Right forelimb (tissue), 1 donor: ENCODE measurements at places on chromosomes 12 and 14.

DNA sequence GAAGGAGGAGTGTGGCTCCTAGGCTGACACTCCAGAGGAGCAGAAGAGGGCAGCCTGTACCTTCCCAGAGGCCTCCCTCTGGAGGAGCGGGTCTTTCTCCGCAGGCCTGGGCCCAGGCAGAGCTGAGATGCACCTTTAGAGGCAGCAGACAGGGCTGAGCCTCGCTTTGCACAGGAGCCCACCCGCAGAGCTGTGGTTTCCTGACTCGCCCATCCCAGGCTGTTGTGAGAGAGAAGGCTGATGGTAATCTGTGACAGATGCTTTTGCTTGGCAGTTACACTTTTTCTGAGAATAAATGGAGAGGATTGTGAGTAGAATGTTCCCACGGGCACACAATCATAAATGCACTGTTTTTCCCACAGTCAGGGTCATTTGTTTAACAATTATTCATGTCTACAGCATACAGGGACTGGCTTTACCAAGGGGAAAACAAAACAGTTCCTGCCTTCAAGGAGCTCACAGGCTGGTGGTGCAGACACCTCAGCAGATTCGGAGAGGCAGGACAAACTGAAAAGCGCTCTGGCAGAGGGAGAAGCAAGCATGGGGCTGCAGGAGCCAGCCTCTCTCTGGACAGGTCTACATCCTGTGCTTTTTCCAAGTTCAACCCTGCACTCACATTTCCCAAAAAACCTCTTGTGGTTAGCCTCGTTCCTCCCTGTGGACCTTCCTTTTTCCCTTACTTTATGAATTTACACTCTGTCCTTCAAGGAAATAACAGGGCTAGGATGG is 13.9 kb downstream of the EVL start:
- no peak for DNase-seq

DNA sequence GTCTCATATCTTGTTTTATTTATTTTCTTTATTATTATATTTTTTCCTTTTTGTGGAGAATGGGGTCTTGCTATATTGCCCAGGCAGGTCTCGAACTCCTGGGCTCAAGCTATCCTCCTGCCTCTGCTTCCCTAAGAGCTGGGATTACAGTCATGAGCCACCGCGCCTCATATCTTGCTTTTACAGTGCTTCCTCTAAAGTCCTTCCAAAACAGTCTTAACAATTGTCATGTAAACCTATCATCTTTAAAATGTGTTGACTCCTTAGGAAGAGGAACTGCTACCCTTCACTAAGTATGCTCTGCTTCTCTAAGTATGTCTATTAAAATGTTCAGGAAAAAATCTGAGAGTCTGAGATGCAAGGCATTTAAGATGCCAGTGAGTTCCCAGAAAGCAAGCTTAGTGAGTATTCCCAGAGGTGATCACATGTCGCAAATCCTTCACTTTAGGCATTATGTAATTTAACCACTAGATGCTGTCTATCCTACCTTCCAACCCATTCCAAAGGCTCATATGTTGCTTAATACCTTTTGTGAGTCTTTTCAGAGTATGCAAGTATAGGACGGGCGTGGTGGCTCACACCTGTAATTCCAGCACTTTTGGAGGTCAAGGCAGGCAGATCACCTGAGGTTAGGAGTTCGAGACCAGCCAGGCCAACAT is 19.7 kb upstream of the FOXJ2 start:
- no peak for DNase-seq

DNA sequence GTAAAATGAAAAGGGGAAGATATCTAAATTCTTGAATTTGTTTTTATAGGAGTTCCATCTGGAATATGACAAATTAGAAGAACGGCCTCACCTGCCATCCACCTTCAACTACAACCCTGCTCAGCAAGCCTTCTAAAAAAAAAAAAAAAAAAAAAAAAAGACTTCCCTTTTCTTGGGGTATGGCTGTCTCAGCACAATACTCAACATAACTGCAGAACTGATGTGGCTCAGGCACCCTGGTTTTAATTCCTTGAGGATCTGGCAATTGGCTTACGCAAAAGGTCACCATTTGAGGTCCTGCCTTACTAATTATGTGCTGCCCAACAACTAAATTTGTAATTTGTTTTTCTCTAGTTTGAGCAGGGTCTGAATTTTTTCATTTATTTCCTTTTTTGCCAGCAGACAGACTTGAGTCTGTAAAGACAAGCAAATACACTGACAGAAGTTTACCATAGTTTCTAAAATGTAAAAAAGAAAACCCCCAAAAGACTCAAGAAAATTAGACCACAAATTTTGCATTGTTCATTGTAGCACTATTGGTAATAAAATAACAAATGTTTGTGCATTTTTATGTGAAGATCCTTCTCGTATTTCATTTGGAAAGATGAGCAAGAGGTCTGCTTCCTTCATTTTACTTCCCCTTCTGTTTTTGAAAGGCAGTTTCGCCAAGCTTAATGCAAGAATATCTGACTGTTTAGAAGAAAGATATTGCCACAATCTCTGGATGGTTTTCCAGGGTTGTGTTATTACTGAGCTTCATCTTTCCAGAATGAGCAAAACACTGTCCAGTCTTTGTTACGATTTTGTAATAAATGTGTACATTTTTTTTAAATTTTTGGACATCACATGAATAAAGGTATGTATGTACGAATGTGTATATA is 12.1 kb upstream of the KCNMB4 start:
- no peak for DNase-seq

DNA sequence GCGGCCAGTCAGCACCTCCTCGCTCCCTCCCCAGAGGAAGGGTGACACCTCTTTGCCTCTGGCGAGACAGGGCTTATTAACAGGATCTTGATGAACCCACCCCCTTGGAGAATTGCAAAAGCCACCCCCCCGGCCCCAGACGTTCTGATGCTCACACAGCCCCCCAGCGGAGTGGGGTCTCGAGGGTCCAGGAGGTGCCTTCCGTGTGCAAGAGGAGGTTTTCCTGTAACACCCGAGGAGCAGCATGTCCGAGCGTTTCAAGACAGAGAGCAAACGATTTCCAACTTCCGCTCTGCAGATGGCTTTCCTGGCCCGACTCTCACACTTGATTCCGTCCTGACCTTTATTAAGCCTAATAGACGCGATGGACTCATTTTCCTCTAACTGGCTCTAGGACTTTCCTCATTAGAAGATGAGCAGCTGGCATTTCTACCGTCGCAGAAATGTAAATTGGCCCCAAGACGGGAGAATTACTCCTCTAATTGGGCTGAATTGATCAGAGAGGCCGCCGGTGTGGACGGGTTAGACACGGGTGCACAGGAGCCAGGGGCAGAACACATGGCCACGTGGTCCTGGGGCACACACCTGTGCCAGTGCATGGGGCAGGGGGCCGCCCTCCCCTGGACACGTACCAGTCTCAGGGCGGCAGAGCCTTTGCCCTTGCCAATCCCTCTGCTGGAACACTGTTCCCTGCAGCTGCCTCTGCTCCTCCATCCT is 84.4 kb downstream of the NOC4L start:
- no peak for DNase-seq

- DNase-seq: no peak
Observed at GRCh38 chr14:95150910-95151309, 6.4 kb downstream of the DICER1 start.

- no peak for DNase-seq
Observed at GRCh38 chr14:49999826-50000379, 107.0 kb downstream of the ARF6 start.

- DNase-seq: no peak
Observed at GRCh38 chr14:45112896-45113781, 21.1 kb downstream of the FKBP3 start.

- no peak for DNase-seq
Observed at GRCh38 chr12:910416-910815, 39.1 kb downstream of the RAD52 start.

DNA sequence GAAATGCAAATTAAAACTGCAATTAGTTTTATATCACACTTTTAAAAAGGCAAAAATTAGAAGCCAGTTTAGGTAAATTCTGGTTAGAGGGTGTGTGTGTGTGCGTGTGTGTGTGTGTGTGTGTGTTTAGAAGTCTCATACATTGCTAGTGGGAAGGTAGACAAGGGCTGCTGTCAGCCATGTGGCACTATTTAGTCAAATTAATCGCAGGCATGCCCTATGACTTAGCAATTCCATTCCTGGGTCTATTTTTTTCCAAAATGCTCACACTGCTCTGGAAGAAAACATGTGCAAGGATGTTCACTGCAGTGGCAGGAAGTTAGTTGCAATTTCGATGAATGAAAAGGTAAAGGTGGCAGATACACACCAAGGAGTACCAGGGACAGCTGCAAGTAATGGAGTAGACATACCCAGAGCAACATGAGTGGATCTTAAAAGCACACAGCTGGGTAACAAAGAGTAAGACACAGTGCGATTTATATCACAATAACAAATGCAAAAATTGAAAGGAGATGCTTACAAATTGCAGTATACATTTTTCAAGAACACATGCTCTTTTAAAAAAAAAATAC is 11.6 kb downstream of the CAPZA3 start:
- no peak for DNase-seq

- no peak for DNase-seq
Observed at GRCh38 chr12:27502021-27502435, 22.0 kb upstream of the PPFIBP1 start.

GRCh38 chr14:22630486-22630885 is 13.7 kb downstream of the OR6J1 start:
- no peak for DNase-seq

DNA sequence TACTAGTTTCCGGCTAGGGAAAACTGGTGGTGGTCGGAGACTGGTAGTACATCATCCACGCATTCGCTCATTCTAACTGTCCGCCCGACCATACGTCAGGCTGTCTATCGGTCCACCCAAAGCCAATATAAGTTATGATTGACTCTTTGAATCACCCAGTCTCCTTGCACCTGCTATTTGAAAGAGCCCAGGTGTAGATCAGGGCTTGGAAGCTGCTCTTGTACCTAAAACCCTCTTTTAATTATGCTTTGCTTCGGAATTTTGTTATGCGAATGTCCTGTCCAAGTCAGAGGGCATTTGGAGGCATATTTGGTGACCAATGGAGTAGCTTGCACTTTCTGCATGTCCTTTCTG is 5.7 kb upstream of the NKX2-1 start:
- DNase-seq: no peak

GRCh38 chr12:77724367-77724957 is 106.2 kb upstream of the NAV3 start:
- no peak for DNase-seq
